ENCODE measurements at places on chromosomes 11 and 22.

- DNase-seq = no peak
Observed at GRCh38 chr11:60918939-60919265, 4.9 kb downstream of the TMEM109 start.

DNA sequence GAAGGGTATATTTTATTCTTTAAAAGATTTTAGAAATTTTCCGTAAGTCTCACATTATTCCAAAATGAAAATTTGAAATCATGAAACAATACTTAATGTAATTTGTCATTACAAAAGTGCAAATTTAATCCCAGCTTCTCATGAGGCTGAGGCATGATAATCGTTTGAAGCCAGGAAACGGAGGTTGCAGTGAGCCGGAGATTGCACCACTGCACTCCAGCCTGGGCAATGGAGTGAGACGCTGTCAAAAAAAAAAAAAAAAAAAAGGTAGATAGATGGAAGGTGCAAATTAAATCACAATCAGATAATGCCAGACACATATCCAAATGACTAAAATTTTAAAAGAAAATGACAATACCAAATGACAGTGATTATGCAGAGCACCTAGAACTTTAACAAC lies 644.2 kb downstream of the FAM181B start:
- no peak for DNase-seq

- DNase-seq = no peak
Observed at GRCh38 chr11:111455291-111456085, 56.7 kb downstream of the BTG4 start.

DNA sequence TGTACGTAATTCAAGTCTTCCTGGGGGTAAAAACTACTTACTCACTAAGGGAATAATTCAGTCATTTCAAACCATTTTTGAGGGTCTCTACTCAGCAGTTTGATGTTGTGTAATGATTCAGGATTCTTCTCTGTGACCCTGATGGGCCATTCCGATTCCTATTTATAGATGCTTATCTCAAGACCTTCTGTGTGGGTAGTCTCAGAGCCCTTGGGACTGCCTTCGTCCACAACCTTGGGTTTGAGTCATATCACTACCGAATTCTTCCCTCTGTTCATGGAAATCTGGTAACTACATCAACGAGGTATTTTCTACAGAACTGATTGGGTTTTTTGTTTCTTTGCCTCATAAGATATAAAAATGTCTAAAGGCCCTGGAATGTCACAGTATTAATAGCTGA lies 14.3 kb upstream of the CBX6 start:
- DNase-seq = no peak

DNA sequence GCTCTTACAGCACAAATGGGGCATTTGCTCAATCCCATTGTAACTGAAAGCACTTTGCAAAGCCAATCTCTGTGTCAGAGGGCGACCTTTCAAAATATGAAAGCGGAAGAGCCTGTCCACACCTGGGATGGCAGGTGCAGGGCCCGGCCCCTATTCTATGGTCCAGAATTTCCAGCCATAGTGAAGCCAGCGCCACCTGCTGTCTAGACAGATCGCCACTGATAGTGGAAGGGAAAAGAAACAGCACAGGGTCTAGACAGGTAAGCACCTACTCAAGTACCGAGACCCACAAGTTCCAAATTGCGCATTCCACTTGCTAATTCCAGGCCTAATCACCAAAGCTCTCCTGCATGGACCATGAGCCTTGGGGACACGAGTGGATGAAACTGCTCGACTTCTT lies 141.4 kb downstream of the NTM start:
- DNase-seq = no peak

GRCh38 chr11:122895563-122895962 lies 13.0 kb downstream of the JHY start:
- no peak for DNase-seq

GRCh38 chr11:134752964-134753770 lies 341.1 kb upstream of the B3GAT1 start:
- DNase-seq = no peak

DNA sequence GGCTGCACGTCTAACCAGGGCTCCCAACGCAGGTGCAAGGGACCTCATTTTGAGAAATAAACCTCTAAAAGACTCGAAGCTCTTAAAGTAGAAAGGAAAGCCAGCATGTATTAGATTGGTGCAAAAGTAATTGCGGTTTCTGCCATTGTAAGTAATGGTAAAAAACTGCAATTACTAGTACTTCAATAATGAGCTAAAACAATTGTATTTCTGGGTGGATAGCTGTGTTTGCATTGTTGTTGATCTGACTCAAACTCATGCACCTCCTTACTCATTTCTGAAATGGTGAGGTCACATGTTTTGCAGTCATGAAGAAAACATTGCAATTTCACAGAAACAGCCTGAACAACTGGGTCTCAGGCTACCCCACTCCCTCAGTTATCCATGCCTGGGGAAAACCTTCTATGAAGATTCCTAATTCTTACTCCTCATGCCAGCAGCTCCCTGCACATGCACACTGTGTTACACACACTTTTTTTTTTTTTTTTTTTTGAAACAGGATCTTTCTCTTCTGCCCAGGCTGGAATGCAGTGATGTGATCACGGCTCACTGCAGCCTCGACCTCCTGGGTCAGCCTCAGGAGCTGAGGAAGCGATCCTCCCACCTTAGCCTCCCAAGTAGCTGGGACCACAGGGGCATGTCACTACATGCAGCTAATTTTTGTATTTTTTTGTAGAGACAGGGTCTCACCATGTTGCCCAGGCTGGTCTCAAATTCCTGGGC lies 24.6 kb downstream of the VWCE start:
- DNase-seq = no peak

- no peak for DNase-seq
Observed at GRCh38 chr22:29477723-29478318, 2.2 kb upstream of the NEFH start.

DNA sequence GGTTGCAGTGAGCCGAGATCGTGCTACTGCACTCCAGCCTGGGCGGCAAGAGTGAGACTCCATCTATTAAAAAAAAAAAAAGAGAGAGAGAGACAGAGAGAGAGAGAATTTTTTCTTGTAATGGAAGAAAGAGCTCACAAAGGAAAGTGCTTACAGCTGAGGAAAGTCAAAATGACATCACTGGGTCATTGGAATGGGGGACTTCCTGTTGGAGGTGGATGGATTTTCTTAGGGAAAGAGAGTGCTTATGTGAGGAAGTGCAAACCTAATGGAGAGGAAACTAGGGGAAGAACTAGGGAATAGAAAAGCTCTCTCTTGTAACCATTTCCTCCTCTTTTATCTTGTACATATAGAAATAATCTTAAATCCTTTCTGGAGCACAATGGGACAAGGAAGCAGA lies 6.3 kb upstream of the PIWIL4 start:
- no peak for DNase-seq

DNA sequence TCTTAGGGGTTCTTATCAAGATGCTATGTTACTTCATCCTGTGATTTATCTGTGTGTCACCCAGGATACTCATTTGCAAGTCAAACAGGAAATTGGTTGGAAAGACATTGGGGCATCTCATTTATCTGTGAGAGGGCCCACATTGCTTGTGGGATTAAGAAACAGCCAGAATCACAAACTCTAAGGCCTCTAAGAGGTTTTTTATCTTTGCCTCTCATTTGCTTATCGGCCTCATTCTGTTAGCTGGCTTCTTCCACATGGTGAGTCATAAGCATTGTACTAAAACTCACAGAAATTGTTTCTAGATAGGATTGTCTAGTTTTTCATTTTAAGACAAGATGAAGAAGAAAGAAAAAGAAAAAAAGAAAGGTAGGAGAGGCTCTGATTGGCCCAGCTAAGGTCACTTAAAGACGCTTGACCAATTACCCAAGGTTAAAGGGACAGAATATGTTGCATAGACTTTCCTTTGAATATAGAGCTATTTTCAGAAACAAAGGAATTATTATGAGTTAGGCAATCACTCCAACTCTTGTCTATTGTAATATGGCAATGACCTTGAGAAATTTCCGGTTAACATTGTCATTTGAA lies 121.9 kb downstream of the ARHGAP42 start:
- DNase-seq = no peak

- peak; percentile 27 for DNase-seq
Observed at GRCh38 chr11:8006349-8006977, 19.3 kb downstream of the EIF3F start.

DNA sequence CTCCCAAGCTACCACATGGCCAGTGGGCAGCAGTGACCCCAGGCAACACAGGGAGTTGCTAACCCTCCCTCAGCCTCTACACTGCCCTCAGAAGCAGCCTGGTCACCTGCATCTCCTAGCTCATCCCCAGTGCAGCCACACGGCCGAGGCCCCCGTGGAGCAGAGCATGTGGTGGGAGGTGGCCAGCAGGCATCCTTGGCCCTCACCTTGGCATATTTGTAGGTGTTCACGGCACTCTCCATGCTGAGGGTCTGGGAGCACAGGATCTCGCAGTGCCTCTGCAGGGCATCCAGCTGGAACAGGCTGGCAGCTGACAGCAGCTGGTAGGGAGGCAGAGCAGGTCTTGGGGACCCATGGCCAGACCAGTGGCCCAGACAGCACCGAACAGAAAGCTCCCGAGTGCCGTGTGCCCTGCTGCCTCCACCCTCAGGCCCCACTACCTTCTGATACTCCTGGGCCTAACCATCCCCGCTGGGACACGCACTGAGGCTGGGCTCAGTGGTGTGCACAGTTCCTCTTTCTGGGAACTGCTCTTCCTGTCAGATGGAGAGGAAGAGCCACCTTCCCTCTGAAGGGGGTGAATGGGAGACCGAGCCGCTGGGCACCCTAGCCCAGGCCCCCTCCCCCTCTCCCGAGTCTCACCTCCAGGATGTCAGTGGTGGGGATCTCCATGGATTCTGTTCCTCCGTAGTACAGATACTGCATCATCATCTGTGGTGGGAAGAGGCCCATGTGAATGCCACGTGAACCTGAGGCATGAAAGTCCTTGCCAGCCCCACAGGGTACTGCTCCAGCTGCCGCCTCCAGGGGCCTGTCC lies 48.8 kb downstream of the NAT10 start:
- DNase-seq = peak; percentile 53

DNA sequence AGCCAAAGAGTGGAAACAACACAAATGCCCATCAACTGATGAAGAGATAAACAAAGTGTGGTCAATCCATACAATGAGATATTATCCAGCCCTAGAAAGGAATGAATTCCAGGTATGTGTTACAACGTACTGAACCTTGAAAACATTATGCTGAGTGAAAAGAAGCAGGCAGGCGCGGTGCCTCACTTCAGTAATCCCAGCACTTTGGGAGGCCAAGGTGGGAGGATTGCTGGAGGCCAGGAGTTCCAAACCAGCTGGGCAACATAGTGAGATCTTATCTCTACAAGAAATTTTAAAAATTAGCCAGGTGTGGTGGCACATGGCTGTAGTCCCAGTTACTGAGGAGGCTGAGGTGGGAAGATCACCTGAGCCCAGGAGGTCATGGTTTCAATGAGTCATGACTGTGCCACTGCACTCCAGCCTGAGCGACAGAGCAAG lies 24.6 kb upstream of the TESMIN start:
- DNase-seq = no peak

DNA sequence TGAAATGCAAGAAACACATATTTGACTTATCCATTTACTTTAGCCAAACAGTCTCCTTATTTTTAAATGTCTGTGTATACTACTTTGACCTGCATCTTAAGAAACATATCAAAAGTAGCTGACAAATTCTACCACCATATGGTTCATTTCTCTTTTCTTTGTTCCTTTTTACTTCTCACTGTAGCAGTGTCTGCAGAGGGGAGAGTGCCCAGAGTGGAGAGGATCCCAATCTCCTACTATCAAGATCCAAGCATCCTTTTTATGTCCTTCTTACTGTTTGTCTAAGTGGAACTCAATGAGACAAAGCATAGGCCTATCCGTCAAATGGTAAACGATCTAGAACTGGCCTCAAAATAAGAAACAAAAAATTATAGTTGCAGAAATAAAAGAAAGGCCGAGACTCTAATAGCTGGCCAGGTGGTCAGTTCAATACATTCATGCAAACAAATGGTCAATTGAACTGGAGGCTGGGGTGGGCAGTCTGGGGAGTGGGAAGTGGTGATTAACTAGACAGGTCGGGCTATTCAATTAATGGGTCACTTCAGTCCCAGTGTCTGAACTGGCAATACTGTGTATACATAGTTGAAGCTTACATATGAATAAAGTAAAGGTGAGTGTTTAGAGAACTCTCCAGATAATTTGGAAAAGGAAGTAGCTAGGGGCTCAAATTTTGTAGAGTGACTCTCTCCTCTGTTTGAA lies 149.1 kb downstream of the MAML2 start:
- DNase-seq = no peak

GRCh38 chr11:12673601-12673923 lies 659 bp upstream of the TEAD1 start:
- DNase-seq = no peak

DNA sequence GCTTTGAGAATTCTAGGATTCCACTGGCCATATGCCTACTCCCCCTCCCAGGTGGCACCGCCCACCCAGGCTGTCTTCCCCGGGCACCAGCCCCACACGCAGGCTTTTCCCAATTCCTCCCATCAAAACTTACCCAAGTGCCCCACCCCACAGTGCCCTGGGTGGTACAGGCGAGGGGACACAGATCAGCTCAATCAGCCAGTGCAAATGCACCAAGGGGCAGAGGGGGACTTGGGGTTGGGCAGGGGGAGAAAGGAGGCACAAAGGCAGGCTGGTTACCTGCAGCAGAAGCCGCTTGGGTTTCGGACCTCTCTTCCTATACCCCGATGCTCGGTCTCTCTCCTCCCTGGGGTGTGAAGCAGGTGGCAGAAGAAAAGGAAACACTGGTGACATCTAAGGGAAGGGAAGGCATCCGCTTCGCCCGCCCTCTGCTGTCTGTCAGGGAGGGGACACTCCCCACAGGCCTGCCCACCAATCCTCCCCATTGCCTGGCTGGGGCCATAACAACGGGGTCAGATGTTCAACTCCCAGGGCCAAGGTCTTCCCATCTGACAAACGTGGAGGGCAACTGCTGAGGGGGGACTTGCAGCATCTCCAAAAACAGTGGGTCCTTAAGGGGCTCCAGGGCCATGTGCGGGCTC lies 14.0 kb downstream of the CBX7 start:
- no peak for DNase-seq

- DNase-seq = no peak
Observed at GRCh38 chr11:35235498-35235897, 96.5 kb downstream of the CD44 start.

DNA sequence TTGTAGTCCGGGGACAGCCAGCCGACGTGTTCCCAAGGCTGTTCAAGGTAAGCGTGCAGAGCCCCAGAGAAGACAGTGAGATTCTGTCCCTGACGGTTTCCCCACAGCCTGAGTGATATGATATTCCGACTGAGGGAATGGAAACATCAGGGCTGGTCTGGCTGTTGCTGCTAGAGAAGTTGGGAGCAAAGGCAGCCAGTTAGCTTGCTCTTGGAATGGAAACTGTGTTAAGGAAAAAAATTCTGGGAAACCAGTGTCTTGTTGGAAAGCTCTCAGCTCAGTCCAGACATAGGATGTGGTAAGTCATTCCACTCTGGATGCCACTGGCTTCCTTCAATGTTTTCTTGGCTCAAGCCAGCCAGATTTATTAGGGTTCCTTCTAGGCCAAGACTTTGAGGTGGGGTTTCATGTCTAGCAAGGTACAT lies 8.8 kb downstream of the CRY2 start:
- DNase-seq = no peak

- DNase-seq = no peak
Observed at GRCh38 chr22:23579870-23580575, at the start of gene IGLL1. IGLL1 (minus strand) TSS chr22:23580290; CDS start chr22:23580190, 100 bp downstream.

GRCh38 chr22:29251981-29252911 lies 15.5 kb downstream of the RHBDD3 start:
- DNase-seq = no peak

GRCh38 chr22:39361496-39361895 lies 11.7 kb downstream of the SYNGR1 start:
- no peak for DNase-seq

All from CD4-positive, alpha-beta T cell treated with Interferon gamma for 1 hour (primary cell).